ENCODE measurements at places on chromosomes 4 and X.

- DNase-seq, result peak; percentile 24
Measured at GRCh38 chrX:154411981-154412340, 622 bp downstream of the TAFAZZIN start.

- DNase-seq, result peak; percentile 35
Measured at GRCh38 chrX:118655561-118656246, 71.7 kb upstream of the IL13RA1 start.

DNA sequence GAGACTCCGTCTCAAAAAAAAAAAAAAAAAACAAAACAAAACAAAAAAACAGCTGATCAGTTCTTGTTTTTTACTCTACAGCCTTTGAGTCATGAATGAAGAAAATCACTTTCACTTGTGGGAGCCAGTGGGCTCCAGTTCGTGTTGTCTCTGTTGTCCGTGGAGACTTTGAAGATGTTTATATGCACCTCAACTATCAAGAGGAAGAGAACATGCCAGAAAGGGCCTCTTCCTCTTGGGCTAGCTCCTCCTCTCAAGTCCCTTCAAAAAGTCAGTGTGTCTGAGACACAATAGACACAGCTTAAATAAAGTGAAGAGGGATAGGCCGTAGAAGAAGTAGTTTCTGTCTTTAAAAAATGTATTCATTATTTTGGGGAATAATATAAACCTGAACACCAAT, 182.7 kb downstream of the KDR start:
- DNase-seq, result no peak

DNA sequence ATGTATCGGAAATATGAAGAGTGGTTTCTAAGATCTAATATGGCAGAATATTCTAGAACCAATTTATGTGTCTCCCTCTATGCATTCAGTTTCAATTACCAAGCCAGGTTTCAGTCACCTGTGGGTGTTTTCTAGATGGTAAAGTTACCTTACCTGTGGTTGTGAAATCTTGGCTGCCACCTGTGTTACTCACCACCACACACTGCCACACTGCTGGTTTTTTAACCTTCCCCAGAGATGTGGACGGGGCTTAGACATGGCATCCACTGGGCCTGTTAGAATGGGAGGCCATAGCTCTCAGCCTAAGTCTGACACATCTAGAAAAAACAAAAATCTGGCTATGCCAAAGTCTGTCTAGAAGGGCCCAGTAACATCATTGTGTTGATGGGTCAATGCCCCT, 896.5 kb upstream of the PABPC4L start:
- DNase-seq, result no peak

DNA sequence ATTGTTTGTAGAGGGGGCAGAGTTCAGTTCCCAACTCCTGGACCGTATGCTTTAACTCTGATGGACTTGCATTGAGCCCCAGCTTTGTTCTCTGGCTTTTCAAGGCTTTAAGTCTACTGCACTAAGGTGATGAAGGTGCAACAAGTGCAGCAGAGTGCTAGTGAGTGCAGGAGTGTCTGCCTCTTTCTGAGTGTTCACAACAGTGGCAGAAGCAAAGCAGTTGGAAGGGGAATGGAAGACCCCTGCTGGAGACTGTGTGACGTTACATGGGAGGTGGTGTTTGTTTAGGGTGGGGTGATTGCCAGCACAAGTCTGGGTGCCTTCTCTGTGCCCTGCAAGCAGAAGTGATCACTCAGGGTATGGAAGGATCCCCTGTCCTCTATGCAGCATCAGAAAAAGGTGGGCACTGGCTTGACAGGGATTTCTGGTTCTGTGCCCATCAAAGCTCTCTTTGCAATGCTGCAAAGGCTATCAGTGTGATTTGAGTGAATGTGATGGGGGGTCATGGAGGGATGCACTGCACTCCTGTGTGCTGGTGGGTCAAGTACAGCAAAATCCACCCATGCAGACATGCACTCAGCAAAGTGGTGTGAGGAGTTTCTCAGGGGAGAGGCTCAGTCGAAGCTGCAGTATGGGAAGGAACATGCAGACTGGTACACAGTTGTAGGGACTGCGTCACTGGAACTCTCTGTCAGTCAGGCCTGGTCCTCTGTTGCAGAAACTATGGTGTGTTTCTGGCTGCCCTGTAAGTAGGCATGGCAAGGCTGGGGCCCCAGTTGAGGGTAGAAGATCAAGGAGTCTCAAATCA, 70.9 kb upstream of the UGT2B7 start:
- DNase-seq, result no peak

GRCh38 chr4:81359207-81359606, 112.5 kb downstream of the RASGEF1B start:
- DNase-seq, result peak; percentile 79

- DNase-seq, result peak; percentile 29
Measured at GRCh38 chrX:44580466-44580865, 37.8 kb upstream of the FUNDC1 start.

GRCh38 chr4:106329041-106329618, 12.8 kb downstream of the AIMP1 start:
- peak; percentile 45 for DNase-seq

GRCh38 chr4:112832493-112832892, 195.6 kb downstream of the LARP7 start:
- DNase-seq, result no peak

DNA sequence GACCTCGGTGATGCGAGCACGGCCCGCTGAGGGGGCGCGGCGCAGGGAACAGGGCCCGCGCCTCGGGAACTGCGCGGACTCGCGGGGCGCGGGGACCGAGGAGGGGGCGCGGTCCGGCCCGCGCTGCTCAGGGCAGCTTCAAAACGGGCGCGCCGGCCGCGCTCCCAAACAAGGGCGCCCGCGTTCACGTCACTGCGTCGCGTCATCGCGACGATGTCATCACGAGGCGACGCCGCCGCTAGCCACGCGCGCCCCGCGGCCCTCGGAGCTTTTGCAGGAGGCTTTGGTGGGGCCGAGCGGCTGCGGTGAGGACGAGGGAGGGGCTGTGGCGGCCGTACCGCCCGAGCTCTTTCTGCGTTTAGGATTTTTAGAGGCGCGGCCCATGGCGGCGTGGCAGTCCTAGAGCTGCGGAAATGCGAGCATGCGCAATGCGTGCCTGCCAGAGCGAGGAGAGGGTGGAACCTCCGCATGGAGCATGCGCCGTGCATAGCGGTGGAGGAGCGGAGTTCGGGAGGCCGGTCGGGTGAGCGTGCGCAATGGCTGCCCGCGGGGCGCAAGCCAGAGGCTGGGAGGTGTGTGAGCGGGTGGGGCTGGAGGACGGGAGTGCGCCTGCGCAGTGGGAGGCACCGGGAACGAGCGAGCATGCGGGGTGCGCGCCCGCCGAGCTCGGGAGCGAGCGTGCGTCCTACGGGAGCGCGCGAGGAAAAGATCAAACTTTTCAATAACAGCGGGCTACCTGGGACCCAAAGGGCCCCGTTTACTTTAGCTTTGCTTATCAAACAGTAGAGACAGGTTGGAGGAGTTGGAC, at the start of gene PPP2R3B:
Gene PPP2R3B, minus strand, starts transcription at position 140 of the 808 bp plus-strand sequence. CDS start 216 bp downstream, outside the sequence.
- DNase-seq, result peak; percentile 98

DNA sequence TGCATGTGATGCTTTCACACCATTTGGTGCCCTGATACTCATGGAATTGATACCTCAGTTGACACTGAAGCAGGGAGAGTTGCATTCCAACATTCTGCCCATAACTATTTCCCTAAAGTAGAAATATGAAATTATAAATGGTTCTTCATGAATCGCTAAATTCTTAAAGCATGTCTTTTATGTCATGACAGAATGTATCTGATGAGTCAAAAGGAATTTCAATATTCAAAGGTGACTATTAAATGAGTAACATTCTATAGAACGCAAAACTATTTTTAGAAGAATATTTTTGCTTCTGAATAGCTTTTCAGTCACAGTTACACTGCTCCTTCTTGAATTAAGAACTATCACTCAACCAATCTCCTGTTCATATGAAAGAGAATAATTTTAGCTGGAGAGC, 152.8 kb downstream of the ADGRA3 start:
- peak; percentile 44 for DNase-seq

DNA sequence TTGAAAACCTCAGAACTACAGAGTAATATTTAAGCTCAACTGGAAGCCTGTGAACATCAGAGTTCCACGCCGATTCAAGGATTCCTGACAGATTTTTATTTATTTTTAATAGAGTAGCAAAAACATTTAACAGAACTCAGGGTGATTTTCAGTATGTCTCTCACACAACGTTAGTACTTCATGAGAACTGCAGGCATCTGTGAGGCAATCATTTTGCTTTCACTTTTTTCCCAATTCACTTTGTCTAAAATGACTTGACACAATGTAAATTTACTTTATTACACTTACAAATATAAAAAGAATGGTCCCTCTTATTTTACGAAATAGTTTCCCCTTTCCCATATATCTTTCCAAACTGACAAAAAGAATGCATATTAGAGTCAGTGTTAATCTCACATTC, 869.5 kb upstream of the EPHA5 start:
- DNase-seq, result no peak

GRCh38 chr4:26830033-26830432, 30.6 kb upstream of the STIM2 start:
- no peak for DNase-seq

DNA sequence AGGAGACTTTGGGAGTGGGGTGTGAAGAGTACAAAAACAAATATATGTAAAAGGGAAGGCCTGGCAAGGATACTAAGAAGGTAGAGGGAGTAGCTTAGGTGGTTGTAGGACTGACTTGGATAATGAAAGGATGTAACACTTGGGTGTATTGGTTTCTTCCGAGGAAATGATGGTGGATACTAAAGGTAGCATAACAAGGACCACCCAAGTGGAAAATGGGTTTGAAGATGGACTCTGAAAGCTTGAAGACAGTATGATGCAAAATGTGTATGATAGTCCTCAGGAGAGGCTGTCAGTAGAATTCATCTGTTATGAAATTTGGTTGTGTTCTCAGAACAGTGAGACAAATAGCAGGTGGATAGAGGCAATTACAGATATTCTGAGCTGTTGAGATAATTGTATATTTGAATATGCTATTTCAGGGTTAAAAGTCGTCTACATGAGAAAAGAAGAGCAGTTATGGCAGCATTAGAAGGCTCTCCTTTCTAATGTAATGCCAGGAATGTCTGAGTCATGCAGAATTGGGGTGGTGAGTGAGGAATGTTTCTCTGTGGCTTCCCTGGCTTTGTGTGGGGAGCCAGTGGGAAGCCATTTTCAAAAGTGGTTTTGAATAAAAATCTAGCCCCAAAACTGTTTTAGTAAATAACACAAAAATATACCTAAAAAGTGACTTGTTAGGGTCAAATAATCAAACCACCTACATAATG, 75.6 kb downstream of the FHIP1A start:
- peak; percentile 93 for DNase-seq

- DNase-seq, result peak; percentile 31
Measured at GRCh38 chrX:114344756-114345349, 239.0 kb upstream of the HTR2C start.

DNA sequence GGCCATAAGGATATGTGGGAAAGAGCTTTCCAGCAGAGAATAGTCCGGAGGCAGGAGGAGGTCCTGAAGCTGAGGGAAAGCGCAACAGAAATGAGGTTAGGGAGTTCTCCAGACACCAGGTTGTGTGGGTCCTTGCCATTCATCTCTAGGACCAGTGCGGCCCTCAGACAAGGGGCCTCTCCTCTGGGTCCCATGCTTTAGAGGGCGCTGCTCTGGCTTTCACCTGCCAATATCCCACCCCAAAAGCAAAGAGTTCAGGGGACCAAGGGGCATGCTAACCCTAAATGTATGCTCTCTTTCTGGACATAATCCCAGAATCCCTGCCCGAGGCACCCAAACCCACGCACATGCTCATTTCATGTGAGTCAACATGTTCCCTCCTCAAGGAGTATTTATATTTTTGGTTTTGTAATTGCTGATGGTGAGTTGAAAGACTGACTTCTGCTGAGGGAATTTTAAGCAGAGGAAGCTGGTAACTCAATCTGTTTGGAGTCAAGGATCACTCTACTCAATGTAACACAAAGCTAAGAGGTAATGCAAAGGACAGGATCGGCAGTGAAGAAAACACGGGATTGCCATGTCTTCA, 14.8 kb downstream of the RPL34 start:
- peak; percentile 15 for DNase-seq

DNA sequence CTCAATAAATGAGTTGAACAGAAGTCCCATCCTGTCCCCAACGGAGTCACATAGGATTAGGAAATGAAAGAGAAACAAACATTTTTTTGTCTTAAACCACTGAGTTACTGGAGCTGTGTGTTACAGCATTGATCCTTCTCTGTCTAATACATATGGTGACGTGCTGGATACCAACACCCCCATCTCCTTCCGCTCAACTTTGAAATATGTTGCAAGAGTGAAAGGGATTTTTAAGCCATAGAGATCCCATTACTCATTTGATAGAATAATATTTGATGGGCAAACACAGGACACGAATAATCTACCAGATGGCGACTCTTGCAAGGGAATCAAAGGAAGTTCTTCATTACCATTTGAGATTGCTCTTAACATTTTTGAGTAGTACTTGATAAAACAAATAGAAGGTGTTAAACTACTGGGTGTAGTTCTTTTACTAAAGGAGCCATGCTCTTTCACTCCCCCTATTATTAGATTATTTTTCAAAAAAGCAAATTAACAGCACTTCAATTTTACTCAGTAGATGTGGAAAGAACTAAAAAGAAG, 140.5 kb downstream of the PACRGL start:
- peak; percentile 27 for DNase-seq

GRCh38 chr4:25694466-25694865, 38.8 kb downstream of the SLC34A2 start:
- DNase-seq, result no peak

DNA sequence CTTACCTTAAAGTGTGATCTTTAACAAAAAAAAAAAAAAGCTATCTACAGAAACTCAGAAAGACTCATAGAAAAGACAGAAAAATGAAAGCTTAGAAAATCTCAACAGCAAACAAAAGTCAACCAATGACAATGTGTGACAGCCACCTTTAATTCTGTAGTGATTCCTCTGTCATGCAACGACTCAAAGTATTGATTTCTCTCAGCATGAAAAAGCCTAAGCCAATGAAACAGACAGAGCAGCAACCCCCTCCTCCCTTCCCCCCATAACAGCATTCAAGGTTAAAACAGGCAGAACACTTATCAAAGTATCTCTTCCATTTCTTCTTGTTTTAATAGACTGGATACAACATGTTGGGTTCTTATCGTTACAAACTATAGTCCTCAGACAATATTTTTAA, 112.5 kb downstream of the MAB21L2 start:
- DNase-seq, result no peak

- peak; percentile 97 for DNase-seq
Measured at GRCh38 chr4:152106113-152106763, 345.4 kb upstream of the GATB start.

- no peak for DNase-seq
Measured at GRCh38 chrX:100609591-100609990, 24.9 kb downstream of the TNMD start.

GRCh38 chr4:102404431-102404969, 59.2 kb upstream of the SLC39A8 start:
- no peak for DNase-seq

- no peak for DNase-seq
Measured at GRCh38 chr4:54104907-54105306, 4.9 kb downstream of the GSX2 start.

Measured in fibroblast of skin of right quadriceps (primary cell).